ENCODE measurements at places on chromosomes 3 and 15.

DNA sequence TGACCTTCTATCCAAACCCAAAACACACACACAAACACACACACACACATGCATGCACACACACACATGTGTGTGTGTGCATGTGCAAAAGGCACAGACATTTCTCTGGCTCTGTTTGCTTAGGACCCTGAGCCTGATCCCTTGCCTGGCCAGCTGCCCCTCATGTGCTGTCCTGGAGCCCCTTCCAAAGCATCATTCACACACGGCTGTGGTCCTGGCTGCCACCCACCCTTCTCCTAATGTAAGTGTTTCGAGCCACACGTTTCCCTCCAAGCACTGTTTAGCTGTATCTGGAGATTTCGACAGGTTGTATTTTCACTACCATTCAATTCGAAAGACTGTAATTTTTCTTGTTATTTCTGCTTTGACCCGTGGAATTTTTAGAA lies 45.8 kb upstream of the KLF13 start:
- DNase-seq = no peak

DNA sequence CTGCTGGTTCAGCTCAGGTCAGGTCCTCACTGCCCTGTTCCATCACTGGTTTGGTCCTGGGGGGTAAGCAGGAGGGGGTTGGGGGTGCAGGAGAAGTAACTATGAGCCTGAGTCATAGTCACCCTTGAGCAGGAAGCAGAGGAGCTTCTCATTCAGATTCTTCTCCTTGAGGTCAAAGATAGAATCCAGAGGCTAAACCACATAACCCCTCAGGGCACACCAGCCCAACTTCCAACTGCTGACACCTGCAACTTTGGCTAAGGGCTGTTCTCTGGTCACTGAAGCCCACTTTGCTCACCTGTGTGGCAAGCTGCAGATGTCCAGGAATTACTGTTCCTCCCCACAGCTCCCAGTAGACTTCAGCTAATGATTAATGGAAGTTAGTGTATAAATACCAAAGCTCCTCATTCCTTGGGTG lies 48.8 kb upstream of the LRRFIP2 start:
- peak; percentile 36 for DNase-seq

GRCh38 chr3:12582730-12583129 lies 25.8 kb downstream of the MKRN2 start:
- DNase-seq = no peak

GRCh38 chr15:60815321-60815720 lies 336.4 kb upstream of the ICE2 start:
- DNase-seq = no peak

DNA sequence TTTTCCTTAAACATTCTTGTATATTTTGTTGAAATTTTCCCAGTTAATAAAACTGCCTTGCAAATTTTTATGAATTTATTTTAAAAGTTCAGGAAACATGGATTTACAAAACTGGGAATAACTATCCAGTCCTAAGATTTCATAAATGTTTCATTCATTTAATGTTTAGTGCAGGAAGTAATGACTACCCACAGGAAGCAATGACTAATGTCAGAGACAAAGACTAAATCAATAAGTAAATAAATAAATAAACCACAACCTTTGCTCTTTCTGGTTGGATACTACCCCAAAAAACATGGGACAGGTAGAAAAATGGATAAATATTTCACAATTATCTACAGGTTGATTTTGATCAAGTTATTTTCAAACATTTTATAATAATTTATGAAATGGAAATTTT lies 48.8 kb upstream of the TMCO5A start:
- DNase-seq = no peak

DNA sequence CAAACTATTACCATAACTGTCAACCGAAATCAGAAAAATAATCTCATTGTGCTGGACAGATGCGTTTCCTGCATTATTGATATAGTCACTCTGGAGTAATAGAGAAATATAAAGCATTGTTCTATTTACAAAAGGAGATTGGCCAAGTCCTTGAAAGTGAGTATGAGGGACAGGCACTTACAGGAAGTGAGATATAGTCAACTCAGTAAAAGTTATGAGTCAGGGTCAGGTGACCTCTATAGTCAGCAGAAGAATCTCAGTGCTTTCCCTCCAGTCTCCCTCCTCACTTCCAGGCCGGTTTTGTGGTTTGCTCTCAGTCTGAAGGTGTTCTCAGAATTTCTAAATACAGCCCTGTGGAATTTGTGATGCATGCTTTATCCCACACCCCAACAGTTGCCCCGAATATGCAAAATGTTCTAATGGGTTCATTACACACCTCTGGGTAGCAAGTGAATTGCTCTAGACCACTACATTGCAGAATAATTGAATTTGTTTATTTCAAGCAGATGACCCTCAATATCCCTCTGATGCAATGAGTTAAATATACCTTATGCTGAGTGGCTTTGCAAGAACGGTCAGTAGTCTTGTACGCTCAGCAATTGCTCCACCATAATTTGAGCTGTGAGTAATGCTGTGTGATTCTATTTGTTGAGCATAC lies 787.7 kb downstream of the MCTP2 start:
- DNase-seq = no peak

- DNase-seq = no peak
Measured at GRCh38 chr3:170178651-170179050, 2.9 kb downstream of the PHC3 start.

GRCh38 chr3:4681301-4681700 lies 188.2 kb downstream of the ITPR1 start:
- no peak for DNase-seq

GRCh38 chr3:11014752-11015151 lies 22.2 kb downstream of the SLC6A1 start:
- DNase-seq = no peak

All from A549 (cell line).